Activated CD8-positive, alpha-beta T cell treated with anti-CD3 and anti-CD28 coated beads, Interleukin-2, amount 10 ng/mL, durations not matched to agents 7 days and 5 days (primary cell): ENCODE measurements at places on chromosomes 5 and 9. TPM values are rescaled to one million over a fixed set of nuclear protein-coding genes. Genes with fewer than 3 reads are reported as not detected.
A peak's percentile ranks its signal among the peaks of the same experiment; 100 is the strongest.

Gene TAF11L8
- not detected for total RNA-seq

DNA sequence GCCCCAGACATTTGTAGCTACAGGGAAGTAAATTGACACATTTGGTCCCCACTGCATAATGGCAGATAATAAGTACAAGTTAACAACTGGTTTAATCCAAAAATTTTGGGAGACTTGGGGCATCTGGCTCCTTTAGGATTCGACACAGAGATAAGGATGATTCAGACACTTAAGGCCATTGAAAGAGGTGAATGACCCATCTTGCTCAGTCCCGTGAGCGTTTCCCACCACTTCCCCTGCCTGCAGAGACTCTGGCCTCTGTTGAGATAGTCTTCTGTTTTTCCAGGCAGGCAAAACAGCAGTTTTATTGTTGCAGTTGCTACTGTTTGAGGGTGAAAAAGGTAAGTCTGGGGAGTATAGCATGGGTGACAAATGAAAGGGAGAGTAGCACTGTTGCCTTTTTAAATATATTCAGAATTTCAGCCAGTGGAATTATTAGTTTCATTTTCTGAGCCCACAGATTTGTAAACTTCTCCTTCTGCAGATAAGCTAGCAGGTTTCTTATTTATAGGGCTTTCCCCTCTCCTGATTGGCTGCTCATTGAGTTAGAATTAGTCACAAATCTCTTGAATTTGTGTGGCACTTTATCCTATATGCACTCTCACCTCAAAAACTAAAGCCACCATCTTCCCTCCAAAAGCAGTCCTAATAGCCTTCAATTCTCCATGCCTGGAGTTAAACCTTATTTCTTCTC lies 19.3 kb downstream of the ACO1 start:
- H3K36me3 ChIP-seq: peaks cover 9% of the 10 kb centered on the region
- no peak overlapping the region for H3K4me3 ChIP-seq
- no peaks in the 10 kb centered on the region for H3K27me3 ChIP-seq
- no peak for DNase-seq
- H3K4me1 ChIP-seq: peaks cover 2% of the 10 kb centered on the region

- no peak for DNase-seq
- H3K4me1 ChIP-seq: peaks cover 37% of the 10 kb centered on the region
- H3K36me3 ChIP-seq: peaks cover 44% of the 10 kb centered on the region
- peak overlapping the region; percentile 1 for H3K27ac ChIP-seq
- no peak overlapping the region for H3K4me3 ChIP-seq
These were observed 35.6 kb downstream of the GPBP1 start for GRCh38 chr5:57209316-57210040.

Gene SH3TC2
- total RNA-seq: not detected

DNA sequence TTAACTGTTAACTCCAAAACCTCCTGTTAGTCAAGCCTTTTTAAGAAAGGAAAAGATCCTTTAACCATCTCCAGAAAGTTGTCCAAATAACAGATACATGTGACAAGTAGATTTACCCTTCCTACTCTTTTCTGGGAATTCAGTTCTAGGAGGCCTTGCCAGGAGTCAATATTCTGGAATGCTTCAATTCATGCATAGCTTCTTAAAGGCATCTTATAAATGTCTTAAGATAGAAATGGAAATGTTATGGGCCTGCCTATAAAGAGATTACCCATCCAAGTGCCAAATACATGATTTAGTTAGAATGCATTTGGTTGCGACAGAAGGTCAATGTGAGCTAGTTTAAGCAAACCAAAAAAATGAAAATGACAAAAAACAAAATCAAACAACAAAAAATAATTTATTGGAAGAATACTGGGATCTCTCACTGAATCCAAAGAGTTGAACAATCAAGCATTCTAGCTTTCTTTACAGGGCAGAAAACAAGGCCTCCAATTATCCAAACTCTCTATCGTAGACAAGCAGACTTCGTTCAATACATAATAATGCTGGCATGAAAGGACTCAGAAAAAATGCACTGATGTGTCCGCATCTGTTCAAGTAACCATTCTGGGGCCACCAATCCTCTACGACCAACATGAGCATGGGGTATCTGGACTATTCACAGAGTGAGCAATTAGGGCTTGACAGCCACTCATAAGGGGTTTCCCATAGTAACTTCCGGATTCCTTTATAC lies 188.6 kb downstream of the CTNND2 start:
- H3K4me3 ChIP-seq: no peak overlapping the region
- H3K4me1 ChIP-seq: no peaks in the 10 kb centered on the region

DNA sequence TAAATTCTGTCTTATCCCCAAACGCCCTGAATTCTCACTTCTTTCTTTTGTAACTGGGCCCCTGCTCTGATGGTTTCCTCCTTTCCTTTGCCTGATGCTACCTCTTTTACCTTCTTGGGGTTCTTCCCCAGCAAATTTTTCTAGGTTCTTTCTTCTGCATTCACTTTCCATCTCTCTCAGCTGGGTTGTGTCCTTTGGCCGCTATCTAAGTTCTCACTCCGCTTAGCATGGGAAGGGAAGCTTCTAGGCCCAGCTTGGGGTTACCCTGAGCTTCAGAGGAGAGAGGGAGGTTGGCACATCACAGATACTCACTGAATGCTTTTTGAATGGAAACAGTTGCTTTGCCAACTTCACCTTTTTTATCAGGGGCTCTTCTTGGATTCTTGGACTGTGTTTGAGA lies 17.0 kb downstream of the PALM2AKAP2 start:
- H3K36me3 ChIP-seq: no peaks in the 10 kb centered on the region
- no peak overlapping the region for H3K27ac ChIP-seq
- no peak overlapping the region for H3K4me3 ChIP-seq
- DNase-seq: no peak
- H3K4me1 ChIP-seq: no peaks in the 10 kb centered on the region

GRCh38 chr9:130106860-130107233 lies 53.1 kb downstream of the GPR107 start:
- H3K4me3 ChIP-seq: no peak overlapping the region
- no peaks in the 10 kb centered on the region for H3K27me3 ChIP-seq
- DNase-seq: no peak
- peaks cover 25% of the 10 kb centered on the region for H3K4me1 ChIP-seq
- peak overlapping the region; percentile 41 for H3K27ac ChIP-seq
- H3K36me3 ChIP-seq: peaks cover 57% of the 10 kb centered on the region

GRCh38 chr5:15026011-15026893 lies 154.7 kb upstream of the ANKH start:
- no peak overlapping the region for H3K4me3 ChIP-seq
- no peaks in the 10 kb centered on the region for H3K4me1 ChIP-seq
- H3K27ac ChIP-seq: no peak overlapping the region
- H3K36me3 ChIP-seq: no peaks in the 10 kb centered on the region

Gene PLPP7
- total RNA-seq: 0.21 TPM

GRCh38 chr5:21810737-21811316 lies 1042.3 kb downstream of the CDH12 start:
- no peaks in the 10 kb centered on the region for H3K4me1 ChIP-seq
- H3K27ac ChIP-seq: no peak overlapping the region
- DNase-seq: no peak
- H3K36me3 ChIP-seq: no peaks in the 10 kb centered on the region

DNA sequence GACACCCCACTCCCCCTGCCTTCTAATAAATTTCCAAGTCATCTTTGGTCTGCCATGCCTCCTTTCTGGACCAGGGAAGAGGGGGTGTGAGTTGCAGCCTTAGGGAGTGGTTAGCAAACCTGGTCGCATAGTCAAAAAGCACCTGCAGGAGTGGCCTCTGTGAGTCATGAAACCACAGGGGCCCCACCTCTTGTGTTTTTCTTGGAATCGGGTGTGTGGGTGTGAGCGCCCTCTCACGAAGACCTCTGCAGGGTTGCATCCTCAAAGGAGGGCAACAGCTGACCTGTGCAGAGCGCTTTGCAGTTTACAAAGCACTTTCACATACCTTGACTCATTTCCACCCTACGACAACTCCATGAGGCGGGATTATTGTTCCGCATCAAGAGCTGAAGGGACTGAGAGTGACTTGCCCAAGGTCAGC lies 36.8 kb upstream of the TEX48 start:
- H3K4me3 ChIP-seq: peak overlapping the region; percentile 19
- H3K27me3 ChIP-seq: no peaks in the 10 kb centered on the region
- H3K36me3 ChIP-seq: peaks cover 71% of the 10 kb centered on the region
- peaks cover 88% of the 10 kb centered on the region for H3K4me1 ChIP-seq
- H3K27ac ChIP-seq: peak overlapping the region; percentile 94

DNA sequence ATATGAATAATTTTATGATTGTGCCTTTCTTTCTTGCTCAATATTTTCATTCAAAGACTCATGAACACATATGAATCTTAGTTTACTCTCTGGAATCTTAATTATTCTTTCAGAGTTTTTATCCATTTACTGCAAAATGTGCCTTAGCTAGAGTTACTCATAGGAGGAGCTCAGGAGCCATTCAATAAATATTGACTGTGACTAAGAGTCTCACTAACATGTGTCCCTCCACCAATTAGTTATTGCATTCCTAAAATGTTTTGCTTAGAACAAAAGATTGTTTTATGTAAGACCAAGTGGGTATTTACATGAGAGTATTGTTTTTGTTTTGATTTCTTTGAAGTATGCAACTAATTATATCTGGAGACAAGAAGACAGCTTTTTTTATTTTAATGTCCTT lies 218.4 kb upstream of the MAST4 start:
- H3K27ac ChIP-seq: no peak overlapping the region
- H3K27me3 ChIP-seq: peaks cover 6% of the 10 kb centered on the region
- no peaks in the 10 kb centered on the region for H3K4me1 ChIP-seq
- no peak for DNase-seq

GRCh38 chr5:57368010-57368409 lies 114.6 kb downstream of the ACTBL2 start:
- peaks cover 17% of the 10 kb centered on the region for H3K27me3 ChIP-seq
- no peaks in the 10 kb centered on the region for H3K4me1 ChIP-seq
- H3K27ac ChIP-seq: no peak overlapping the region
- no peak overlapping the region for H3K4me3 ChIP-seq
- DNase-seq: no peak
- H3K36me3 ChIP-seq: no peaks in the 10 kb centered on the region

GRCh38 chr5:35284364-35284763 lies 54.1 kb upstream of the PRLR start:
- no peak for DNase-seq
- peaks cover 4% of the 10 kb centered on the region for H3K27me3 ChIP-seq
- H3K36me3 ChIP-seq: no peaks in the 10 kb centered on the region

Gene CLINT1
- total RNA-seq: 65.7 TPM

GRCh38 chr9:88954066-88954465 lies 37.2 kb upstream of the S1PR3 start:
- no peak overlapping the region for H3K4me3 ChIP-seq
- no peak overlapping the region for H3K27ac ChIP-seq
- no peaks in the 10 kb centered on the region for H3K36me3 ChIP-seq
- H3K27me3 ChIP-seq: peaks cover 6% of the 10 kb centered on the region
- peaks cover 9% of the 10 kb centered on the region for H3K4me1 ChIP-seq

Gene SMIM27
- total RNA-seq: 17.1 TPM

Gene NR2F1-AS1
- total RNA-seq: not detected

Gene UQCRQ
- total RNA-seq: 381 TPM

DNA sequence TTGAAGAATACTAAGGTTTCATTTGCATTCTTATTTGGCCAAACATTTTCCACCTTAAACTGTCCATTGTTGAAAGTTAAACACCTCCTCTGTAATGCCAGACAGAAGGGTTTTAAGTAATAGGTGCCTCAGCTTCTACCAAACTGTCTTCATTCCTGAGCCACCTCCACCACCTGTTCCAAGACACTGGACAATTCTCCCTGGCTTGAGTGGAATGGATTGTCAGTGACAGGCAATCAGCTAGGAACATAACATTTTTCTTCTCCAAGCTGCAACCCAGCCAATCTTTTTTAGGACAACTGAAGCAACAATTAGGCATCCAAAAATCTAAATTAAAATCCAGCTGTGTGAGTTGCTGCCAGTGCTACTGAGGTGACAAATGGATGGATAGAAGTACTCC lies 73.9 kb upstream of the ICE1 start:
- H3K4me1 ChIP-seq: peaks cover 25% of the 10 kb centered on the region
- no peaks in the 10 kb centered on the region for H3K27me3 ChIP-seq
- no peaks in the 10 kb centered on the region for H3K36me3 ChIP-seq
- DNase-seq: no peak
- peak overlapping the region; percentile 72 for H3K27ac ChIP-seq
- H3K4me3 ChIP-seq: peak overlapping the region; percentile 31

DNA sequence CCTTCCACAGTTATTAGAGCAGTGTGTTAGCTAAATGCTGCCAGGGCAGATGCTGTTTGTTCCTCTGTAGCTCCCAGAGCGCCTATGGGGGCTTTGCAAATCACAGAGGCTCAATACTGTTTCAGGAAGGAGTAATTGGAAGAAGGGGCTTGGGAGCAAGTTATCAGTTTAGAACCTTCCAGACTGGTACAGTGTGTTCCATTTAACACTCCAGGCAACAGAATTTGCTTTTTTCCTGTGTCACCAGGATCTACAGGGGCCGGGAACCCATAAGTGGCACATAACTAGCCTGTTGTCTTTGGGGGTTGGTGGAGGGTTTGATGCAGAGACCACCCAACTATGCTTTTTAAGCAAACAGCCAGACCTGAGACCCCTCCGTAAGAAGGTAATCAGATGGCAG lies 307.3 kb upstream of the KCNN2 start:
- H3K27me3 ChIP-seq: peaks cover 31% of the 10 kb centered on the region
- no peaks in the 10 kb centered on the region for H3K36me3 ChIP-seq

Gene TPRN
- 12.0 TPM for total RNA-seq

- no peak for DNase-seq
- H3K27ac ChIP-seq: no peak overlapping the region
- no peaks in the 10 kb centered on the region for H3K36me3 ChIP-seq
- H3K4me3 ChIP-seq: no peak overlapping the region
- H3K4me1 ChIP-seq: no peaks in the 10 kb centered on the region
- H3K27me3 ChIP-seq: peaks cover 11% of the 10 kb centered on the region
These were observed 148.3 kb upstream of the RUSC2 start for GRCh38 chr9:35341585-35341984.

Gene LCN15
- total RNA-seq: not detected

DNA sequence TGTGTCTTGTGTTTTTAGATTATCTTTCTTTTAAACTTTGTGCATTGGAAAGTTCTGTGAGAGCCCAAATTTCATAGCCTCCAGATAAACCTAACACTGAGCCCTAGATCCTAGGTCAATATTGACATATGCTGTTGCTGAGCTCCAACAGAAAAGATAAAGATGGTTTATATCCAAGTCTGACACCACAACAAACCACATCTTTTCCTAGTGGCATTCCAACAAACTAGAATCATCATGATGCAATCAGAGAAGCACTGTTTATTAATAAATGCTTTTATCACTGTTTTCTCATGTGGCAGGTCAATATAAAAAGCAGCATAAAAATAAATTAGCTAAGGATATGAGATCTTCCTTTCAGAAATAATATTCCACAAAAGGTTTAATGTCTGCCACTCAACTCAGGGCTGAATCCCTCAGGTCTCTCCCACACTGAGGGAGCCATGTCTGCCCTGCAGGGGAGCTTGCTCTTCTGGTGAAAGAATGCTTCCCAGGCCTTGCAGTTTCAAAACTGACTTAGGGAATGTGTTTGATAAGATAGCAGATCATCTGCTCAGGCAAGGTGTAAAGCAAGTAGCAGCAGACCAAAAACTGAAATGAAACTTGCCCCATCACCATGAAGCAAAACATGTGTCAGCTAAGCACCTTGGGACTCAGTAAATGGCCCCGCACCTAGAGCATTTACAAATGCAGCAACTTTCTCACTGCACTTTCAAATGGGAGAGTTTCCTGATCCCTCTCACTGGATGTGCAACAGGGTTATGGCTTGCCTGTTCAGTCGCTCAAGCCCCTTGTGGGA lies 493.0 kb downstream of the AGTPBP1 start:
- H3K27ac ChIP-seq: no peak overlapping the region
- H3K36me3 ChIP-seq: no peaks in the 10 kb centered on the region
- H3K4me1 ChIP-seq: no peaks in the 10 kb centered on the region
- H3K27me3 ChIP-seq: no peaks in the 10 kb centered on the region
- no peak overlapping the region for H3K4me3 ChIP-seq
- no peak for DNase-seq

- peak overlapping the region; percentile 93 for H3K27ac ChIP-seq
- H3K4me1 ChIP-seq: peaks cover 31% of the 10 kb centered on the region
- peak; percentile 64 for DNase-seq
- H3K4me3 ChIP-seq: peak overlapping the region; percentile 87
These were observed 62.4 kb upstream of the FSD1L start for GRCh38 chr9:105385381-105385985.
